Naive B cell (primary cell): ENCODE measurements at places on chromosomes 7 and 10.

DNA sequence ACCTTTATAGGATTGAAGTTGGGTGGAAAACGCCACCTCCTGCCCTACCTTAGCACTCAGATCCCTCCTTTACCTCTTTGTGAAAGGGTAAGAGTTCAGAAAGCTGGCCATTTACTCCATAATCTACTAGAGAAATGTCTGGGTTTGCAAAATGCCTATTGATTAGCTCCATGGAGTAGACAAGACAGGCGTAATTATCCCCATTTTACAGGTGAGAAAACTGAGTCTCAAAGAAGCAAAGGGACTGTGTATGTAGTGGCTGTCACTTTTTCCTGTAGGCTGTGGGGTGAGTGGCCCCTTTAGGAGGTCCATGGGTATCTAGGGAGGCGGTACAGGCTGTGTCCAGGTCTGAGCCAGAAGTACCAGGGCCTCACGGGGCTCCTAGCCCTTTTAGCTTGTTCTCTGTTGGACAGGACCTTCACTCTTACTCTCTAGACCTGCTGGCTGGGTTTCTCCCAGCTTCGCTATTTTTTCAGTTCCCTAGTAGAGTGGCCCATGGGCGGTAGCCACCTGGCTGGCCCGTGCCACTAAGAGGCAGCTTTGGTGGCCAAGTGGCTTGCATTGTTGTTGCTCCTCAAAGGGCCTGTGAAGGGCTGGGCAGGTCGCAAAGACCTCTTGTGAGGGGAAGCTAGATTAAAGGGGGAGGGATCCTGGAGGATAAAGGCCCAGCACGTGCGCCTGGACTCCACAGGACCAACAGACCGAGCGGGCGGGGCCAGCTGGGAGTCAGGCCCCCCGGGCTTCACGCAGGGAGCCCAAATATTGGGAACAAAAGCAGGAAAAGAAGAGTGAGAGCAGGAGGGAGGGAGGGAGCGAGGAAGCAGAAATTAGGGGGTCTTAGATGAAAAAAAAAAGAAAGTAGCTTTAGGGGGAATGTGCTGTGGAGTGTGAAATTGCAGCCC, 4.7 kb upstream of the PAX2 start:
- no peak for DNase-seq

DNA sequence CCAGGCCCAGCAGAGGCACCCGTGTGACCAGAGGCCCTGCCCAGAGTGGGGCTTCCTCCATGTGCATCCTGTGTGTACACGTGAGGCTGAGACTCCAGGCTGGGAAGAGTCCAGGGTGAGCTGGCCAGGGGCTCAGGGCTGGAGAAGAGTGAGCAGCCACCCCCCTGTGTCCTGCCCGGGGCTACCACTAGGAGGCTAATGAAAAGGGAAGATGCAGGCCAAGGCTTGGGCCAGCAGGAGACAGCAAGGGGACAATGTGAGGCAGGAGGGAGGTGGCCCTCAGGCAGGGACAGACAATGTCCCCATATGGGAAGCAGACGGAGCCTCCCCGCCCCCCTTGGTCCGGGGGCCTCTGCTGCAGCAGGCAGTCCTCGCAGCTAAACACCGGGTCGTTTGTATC, 102.0 kb downstream of the HIF1AN start:
- DNase-seq, result no peak

DNA sequence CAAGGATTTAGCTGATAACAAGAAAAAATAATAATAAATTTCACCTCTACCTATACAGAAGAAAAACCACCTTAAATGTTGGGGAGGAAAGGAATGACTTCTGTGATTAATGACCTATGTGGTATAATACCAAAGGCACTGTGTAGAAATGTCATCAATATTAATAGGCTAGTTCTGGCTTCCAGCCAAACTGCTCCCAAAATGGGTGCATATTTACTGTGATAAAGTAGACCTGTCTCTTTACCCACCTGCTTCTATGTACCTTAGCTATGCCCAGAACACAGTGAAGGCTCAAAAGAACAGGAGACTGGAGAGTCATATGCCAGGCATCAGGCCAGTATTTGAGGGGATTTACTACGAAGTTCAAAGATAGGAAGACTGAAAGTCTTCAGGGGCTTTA, 76.0 kb downstream of the ATE1 start:
- DNase-seq, result no peak

- DNase-seq, result peak; percentile 66
These were observed 21.8 kb downstream of the PWWP2B start for GRCh38 chr10:132418527-132419416.

GRCh38 chr10:96513698-96514561, at the start of gene TLL2:
Gene TLL2 (minus strand): TSS chr10:96513926. CDS start chr10:96513685, 241 bp downstream.
- peak; percentile 62 for DNase-seq

DNA sequence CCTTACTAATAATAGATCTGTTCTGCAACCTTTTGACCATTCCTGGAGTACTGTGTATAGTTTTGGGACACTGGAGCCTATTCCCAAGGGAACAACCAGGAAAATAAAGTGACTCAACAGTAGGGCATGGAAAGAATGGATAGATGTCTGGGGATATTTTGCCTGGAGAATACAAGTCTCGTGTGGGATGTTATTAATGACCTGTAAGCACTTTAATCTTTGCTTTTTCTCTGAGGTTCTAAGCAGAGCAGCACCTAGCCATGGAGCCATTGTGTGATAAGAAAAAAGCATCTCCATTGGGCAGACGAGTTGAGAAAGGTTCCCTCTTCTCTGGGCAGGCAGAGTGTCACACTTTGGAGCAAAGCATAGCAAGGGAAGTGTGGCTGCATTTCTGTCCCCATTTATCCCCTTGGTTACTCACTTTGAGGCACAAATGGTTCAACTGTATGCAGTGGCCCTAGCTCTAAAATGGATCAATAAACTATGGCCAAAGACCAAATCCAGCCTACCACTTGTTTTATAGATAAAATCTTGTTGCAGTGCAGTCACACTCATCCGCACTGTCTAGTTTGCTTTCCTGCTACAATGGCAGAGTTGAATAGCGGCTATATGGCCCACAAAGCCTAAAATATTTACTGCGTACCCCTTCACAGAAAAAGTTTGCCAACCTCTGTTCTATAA, 21.0 kb upstream of the CCDC71L start:
- no peak for DNase-seq

GRCh38 chr7:138665669-138666140, 35.5 kb downstream of the SVOPL start:
- no peak for DNase-seq

- DNase-seq, result no peak
These were observed 592.7 kb downstream of the PARD3 start for GRCh38 chr10:34222359-34222758.
